ENCODE measurements at places on chromosomes 12 and 14. TPM values are rescaled to one million over a fixed set of nuclear protein-coding genes. Genes with fewer than 3 reads are reported as not detected.

The CSRP2 gene
- total RNA-seq, result 19.0 TPM

The SYCP3 gene
- total RNA-seq, result 0.33 TPM

The SDR9C7 gene
- total RNA-seq, result not detected

The SLC25A21 gene
- total RNA-seq, result 0.39 TPM

The WNT1 gene
- not detected for total RNA-seq

The RIPK3 gene
- not detected for total RNA-seq

The AQP6 gene
- 0.20 TPM for total RNA-seq

The CEP290 gene
- 11.0 TPM for total RNA-seq

The TMTC2 gene
- total RNA-seq, result 17.1 TPM

The ANO4 gene
- 0.26 TPM for total RNA-seq

The KRT5 gene
- 0.52 TPM for total RNA-seq

The RD3L gene
- not detected for total RNA-seq

The DEGS2 gene
- 0.26 TPM for total RNA-seq

The ACVR1B gene
- total RNA-seq, result 18.4 TPM

The OR10A7 gene
- not detected for total RNA-seq

The ASPG gene
- total RNA-seq, result not detected

The ANO2 gene
- 0.07 TPM for total RNA-seq

The CACNA2D4 gene
- total RNA-seq, result 1.5 TPM

The LRP1-AS gene
- not detected for total RNA-seq

The TMEM119 gene
- 3.9 TPM for total RNA-seq

The PLEKHD1 gene
- 0.07 TPM for total RNA-seq

The CLEC7A gene
- total RNA-seq, result not detected

The KRT2 gene
- not detected for total RNA-seq

The RNASE7 gene
- not detected for total RNA-seq

The KLC1 gene
- 184 TPM for total RNA-seq

The NGB gene
- total RNA-seq, result not detected

The ADAM21 gene
- 0.86 TPM for total RNA-seq

The GLS2 gene
- 0.13 TPM for total RNA-seq

The TDP1 gene
- total RNA-seq, result 10.9 TPM

The CISTR gene
- total RNA-seq, result not detected
